ENCODE measurements at places on chromosomes 1 and 21.

- DNase-seq: no peak
Measured at GRCh38 chr1:154739654-154740053, 130.4 kb downstream of the KCNN3 start.

DNA sequence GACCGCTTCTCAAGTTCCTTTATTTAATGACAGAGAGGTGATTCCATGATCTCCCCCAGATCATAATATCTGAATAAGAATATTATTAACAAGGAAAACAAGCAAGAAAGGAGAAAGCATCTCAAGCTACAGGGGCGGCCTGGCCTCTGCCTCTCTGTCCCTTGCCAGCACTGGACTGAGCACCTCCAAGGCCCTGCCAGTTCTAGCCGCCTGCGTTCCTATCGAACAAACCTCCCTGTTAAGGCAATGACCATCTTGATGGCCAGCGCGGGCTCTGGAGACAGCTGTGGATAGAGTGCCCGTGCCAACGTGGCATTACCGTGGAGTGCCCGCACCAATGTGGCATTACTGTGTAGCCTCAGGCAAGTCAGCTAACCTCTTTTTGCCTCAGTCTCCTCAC, 84.8 kb downstream of the NPHP4 start:
- no peak for DNase-seq

DNA sequence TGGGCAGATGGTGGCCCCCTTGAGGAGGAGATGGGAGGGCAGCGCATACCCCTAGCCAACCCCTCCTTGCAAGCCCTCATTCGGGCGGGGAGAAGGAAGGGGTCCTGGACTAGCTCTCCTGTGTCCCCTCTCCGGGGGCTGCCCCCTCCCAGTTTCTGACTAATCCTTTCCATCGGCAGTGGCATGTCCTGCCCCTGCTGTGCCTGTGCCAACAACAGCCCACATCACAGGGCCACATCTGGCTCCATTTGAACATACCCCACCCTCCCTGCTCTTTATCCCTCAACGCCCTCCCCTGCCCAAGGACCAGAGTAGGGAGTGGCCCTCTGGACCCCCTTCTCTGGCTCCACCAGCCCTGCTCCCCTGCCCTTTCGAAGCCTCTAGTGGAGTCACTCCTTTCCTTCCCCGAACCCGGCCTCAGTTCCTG, 11.0 kb upstream of the LMNA start:
- DNase-seq: no peak

DNA sequence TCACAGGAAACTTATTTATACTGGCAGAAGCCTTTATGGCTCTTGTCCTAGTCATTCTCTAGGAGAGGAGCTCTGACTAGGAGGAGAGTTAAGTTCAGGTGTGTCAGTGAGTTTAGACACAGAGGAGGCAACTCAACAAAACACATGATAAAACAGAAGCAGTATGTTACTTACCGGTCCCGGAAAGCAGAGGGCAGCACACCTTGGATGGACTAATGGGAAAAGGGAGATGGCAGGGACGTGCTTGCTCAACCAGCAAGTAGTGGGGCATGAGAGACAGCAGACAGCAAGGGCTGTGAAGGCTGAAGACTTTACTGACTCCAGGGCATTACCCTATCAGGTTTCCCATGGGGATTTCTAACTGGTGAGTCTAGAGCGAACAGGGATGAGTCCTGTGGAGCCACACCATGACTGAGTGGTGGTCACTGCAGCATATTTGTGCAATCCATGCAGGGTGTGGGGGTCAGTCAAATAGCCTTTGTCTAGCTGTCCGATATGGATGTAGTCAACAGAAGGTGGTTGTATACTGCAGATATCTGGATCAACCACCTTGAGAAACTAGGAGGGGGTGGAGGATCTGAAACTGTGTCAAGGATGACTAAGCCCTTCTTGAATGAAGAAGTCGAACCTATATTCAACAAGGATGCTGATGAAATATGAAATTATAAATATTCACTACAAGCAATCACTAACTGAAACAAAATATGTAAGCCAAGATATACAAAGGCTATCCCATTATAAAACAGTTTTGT, 596.3 kb upstream of the CHRM3 start:
- DNase-seq: no peak

- no peak for DNase-seq
Measured at GRCh38 chr21:43269440-43269839, 100.6 kb downstream of the CRYAA start.

All from NCI-H1694 (cell line).